ENCODE measurements at places on chromosomes 5 and 9.

GRCh38 chr9:105313238-105313637 is 68.8 kb downstream of the SLC44A1 start:
- DNase-seq: no peak

- DNase-seq: no peak
Observed at GRCh38 chr9:95018099-95018936, 291.8 kb downstream of the AOPEP start.

DNA sequence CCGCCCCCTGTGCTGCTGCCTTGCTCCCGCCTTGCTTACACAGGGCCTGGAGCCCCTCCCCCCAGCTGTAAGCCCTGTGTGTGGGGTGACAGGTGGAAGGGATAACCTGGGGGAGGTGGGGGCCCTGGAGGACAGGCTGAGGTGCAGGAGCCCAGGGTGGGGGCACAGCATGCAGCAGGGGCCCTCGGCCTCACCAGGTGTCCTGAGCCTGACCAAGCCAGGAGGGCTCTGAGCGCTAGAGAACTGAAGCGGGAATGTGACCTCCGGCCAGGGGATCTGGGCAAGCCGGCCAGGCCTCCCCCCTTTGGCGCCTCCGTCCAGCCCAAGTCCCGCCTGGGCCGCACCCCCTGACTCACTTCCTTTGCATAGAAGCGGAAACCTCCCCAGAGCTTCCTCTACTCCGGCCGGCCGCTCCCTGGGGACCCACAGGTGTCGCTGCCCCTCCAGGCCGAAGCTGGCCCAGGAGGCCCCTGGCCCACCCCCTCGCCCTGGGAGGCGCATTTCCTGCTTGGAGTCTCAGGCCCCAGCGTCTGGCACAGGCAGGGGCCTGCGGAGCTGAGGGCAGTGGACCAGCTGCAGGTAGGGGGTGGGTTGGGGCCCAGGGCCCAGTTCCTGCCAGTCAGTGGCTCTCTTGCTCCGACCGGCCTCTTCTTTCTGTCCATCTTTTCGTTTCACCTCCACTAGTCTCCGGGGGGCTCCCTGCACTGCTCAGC is at the start of gene TOR4A:
TOR4A (plus strand) TSS at position 398 of the 713 bp plus-strand sequence. CDS start 964 bp downstream, outside the sequence.
- DNase-seq: no peak

GRCh38 chr9:81969971-81970370 is 18.6 kb upstream of the SPATA31D1 start:
- DNase-seq: no peak

GRCh38 chr5:31825518-31826068 is 186.7 kb downstream of the PDZD2 start:
- peak; percentile 57 for DNase-seq

- no peak for DNase-seq
Observed at GRCh38 chr5:179960204-179960831, 52.6 kb upstream of the TBC1D9B start.

- no peak for DNase-seq
Observed at GRCh38 chr5:153084511-153084910, 406.0 kb upstream of the GRIA1 start.

DNA sequence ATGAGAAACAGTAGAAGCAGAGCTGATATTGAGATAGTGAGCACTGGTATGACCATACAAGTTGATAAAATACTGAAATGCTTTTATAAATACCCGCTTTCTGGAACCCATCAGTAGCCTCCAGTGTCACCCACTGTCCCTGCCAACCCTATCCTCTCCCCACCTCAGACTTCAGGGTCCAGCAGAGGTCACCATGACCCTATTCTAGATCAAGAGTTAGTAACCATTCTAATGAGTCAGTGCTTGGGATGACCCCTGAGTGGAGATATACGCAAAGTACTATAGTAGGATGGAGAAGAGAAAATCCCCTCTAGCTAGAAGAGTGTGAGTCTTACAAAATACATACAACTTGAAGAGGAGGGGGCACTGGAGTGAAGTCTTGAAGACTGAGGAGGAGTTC is 297.9 kb upstream of the BRINP1 start:
- DNase-seq: no peak

- DNase-seq: no peak
Observed at GRCh38 chr5:50550267-50550666, 109.2 kb upstream of the EMB start.

DNA sequence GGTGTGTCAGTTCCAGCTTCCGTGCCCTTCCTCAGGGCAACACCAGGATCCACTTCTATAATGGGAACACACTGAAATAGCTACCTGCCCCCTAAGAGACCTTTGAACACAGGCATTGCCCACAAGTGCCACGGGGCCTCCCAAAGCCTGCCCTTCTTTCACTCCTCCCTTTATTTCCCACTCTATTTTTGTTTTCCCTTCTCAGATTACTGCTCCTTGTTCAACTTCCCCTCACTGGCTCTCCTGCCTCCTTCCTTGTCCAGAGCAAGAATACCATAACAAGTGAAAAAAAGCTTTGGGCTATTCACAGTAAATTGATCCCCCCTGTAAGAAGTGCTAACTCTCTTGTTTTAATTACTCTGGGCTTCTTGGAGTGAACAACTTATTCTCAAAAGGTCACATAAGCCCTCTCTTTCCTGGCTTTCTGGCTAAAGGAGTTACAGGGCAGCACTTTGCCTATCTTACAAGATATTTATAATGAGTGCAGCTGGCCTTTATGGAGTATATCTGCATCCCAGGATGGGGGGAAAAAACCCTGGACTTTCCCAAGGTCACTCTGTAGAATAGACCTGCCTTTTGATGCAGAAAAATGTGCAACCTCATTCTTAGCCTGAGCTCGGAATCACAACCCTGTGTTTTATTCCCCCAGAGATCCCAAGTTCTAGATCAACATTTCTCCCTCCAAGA is 11.3 kb downstream of the CTXN3 start:
- no peak for DNase-seq

GRCh38 chr5:17916446-17916845 is 282.2 kb downstream of the TAF11L14 start:
- no peak for DNase-seq

GRCh38 chr9:129125478-129125877 is 14.3 kb downstream of the PTPA start:
- DNase-seq: no peak

GRCh38 chr9:128946571-128947276 is 679 bp downstream of the DOLK start:
- DNase-seq: no peak
